Karpas-422 (cell line): ENCODE measurements at places on chromosomes 6 and 20. TPM values are rescaled to one million over a fixed set of nuclear protein-coding genes. Genes with fewer than 3 reads are reported as not detected.

DNA sequence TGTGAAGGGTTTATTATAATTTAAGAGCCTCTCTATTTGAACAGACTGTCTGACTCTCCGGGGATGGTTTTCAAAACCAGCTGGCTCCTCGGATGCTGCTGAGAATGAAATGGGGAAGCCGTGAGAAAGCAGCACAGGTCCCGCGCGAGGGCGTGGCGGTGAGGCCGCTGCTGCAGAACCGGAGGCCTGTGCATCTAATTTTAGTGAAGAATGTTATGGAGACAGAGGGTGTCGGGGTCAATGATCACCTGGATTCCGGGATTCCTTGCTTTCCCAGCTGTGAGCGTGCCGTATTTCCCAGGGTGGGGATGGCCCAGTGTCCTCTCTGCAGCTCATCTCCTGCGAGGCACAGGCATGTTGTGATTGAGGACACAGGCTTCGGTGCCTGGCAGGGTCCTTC is 348.0 kb downstream of the CDH4 start:
- no peak for DNase-seq

- no peak for DNase-seq
These were observed 90.7 kb downstream of the FOXC1 start for GRCh38 chr6:1700278-1700967.

GRCh38 chr6:3068329-3069214 is at the start of gene RIPK1:
Gene RIPK1, plus strand, starts transcription at chr6:3068494. Its CDS starts 8,330 bp downstream, at chr6:3076824.
- DNase-seq: peak; percentile 95

DNA sequence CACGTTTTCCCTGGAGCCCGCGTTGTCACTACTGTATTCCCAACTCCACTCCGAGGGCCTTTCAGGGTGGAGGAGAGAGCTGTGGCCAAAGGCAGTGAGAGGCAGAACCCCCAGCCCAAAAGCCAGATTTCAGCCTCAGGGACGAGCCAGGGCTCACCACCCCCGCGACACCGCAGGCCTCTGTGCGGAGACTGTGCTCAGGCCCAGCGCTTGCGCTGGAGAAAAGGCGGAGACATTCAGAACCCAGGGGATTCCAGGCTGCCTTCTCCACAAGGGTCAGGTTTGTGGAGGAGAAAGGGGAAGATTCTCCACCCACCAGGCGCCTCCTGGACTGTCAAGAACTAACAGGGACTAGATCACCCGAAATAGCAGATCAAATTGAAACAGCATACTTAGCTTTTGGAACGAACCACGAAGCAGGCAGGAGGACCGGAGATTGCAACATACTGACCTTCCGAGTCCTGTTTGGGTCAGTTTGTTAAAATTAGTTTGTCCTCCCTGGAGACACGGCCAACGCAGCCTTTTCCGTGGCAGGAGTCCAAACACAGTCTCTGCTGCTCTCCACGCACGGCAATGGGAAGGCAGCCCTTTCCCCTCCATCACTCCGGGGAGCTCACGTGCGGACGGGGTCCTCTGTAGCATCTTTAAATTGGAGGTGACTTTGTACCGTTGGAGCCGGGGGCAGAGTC is 14.4 kb downstream of the DLL1 start:
- no peak for DNase-seq

GRCh38 chr6:83370567-83370966 is 60.3 kb downstream of the ME1 start:
- DNase-seq: no peak

Gene MMP24
- 0.36 and 0.60 TPM in 2 replicates for total RNA-seq

Gene TP53TG5
- total RNA-seq: not detected in 2 replicates
